ENCODE measurements at places on chromosomes 5 and 9.

GRCh38 chr5:145118127-145118526 is 717.0 kb downstream of the PRELID2 start:
- DNase-seq, result no peak

DNA sequence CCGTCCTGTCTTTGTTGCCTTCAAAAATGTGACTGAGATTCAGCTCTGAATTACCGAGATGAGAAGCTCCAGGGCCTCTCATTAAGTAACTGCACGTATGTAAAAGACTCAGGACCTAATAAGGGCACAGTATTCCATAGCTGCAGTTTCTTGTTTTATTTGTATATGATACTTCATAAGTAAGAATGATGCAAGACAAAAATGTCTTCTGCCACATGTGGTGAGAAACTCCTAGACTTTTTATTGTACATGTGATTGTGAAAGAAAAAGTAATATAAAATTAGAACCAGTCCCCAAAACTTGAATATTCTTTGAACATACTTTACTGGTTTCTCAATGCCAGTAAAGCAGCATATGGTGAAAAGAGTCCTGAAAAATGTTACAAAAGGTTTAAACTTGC is 110.1 kb upstream of the OTULINL start:
- no peak for DNase-seq

DNA sequence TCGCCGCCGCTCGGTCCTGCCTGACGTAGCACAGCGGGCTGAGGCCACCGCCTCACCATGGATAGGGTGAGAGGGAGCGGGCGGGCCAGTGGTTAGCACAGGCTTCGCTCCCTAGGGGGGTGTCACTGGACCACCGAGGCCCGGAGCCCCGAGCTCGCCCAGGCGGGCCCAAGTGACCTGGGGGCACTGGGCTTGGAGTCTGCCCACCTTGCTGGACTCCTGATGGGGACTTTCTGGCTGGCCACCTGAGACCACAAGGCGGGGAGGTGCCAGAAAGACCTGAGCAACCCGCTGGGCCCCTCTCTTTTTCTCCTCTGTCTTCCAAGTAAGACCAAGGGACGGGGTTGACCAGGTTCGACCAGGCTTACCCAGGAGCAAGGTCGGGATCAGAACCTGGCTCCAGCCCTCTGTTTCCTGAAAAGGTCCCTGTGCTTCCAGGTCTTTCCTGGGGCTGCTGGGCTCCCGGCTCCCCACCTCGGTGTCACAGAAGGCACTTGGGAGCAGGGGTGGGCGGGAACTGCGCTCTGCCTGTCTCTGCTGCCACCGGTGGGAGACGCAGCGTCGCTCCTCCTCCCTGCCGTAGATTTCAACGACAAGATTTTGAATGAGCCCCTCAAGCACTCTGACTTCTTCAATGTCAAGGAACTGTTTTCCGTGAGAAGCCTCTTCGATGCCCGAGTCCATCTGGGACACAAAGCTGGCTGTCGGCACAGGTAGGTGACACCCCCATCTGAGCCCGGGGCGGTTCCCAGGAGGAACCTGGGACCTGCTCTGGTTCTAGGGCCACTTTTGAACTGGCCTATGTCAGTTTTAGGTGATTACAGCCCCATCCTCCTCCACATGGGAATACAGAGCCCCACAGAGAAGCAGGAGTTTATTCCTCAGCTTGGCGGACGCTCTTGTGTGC is 1.0 kb downstream of the MRPS2 start:
- DNase-seq, result no peak

GRCh38 chr5:162956570-162956969 is 480.8 kb upstream of the CCNG1 start:
- DNase-seq, result no peak

- DNase-seq, result no peak
Measured at GRCh38 chr5:5304361-5305020, 118.0 kb upstream of the ICE1 start.

GRCh38 chr5:137236252-137236651 is 262.9 kb downstream of the SPOCK1 start:
- DNase-seq, result no peak

DNA sequence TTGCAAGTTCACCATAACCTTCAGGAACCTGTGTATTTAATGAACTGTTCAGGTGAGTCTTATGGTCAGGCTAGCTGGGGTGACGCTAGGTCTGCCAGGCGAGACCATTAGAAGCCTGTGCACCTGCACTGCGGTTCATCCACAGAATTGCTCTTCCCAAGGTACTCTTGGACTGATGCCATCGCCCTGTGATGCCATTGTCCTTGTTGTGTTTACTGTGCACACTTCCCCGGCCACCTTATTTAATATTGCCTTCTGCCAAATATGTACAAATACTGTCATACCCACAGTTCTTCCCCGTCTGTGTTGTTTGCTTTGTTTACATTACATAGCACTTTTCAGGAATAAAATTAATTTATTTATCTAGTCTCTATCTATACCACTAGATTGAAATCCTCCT is 66.3 kb downstream of the RCL1 start:
- no peak for DNase-seq
